Fibroblast of the aortic adventitia (primary cell): ENCODE measurements at places on chromosomes 13 and 19.

- peak; percentile 94 for DNase-seq
Observed at GRCh38 chr19:3459089-3459881, 21.0 kb downstream of the SMIM24 start.

DNA sequence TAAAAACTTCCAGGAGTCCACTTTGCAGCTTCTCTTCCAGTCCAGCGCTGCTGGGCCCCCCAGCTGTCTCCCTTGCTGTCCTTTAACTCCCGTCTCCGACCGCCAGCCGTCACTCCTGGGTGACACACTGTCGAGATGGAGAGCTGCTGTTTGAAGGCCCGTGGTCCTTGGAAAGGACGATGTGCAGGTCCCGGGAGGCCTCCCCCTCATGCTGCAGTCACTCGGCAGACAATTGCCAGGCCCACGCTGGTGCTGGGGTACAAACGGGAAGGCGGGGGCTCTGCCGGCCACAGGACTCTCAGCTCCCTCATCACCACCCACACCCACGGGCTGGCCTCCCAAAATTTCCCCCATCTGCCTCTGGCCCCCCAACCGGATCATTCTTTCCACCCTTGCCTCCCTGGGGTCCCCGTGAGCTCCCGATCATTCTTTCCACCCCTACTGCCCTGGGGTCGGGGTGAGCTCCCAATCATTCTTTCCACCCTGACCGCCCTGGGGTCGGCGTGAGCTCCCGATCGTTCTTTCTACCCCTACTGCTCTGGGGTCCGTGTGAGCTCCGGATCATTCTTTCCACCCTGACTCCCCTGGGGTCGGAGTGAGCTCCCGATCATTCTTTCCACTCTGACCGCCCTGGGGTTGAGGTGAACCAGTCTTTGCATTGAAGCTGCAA, 16.0 kb upstream of the ZNF554 start:
- no peak for DNase-seq

DNA sequence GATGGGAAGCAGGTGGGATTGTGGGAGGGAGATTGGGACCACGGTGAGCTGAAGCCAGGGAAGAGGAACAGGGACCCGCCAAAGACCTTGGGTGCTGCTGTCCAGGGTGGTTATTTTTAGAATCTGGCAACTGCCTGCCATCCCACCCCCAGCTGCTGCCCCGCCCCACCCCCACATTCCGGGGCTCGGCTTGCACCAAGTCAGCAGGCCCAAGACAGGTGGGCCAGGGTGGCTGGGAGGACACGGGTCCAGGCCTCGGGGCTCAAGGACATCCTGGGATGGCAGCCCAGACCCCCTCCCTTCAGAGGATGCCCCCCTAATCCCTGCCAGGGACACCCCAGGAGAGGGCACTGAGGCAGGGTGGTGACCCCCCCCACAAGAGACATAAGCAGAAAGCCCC, 827 bp downstream of the CKM start:
- DNase-seq, result no peak

GRCh38 chr13:59352600-59352999, 811.1 kb downstream of the DIAPH3 start:
- DNase-seq, result no peak

DNA sequence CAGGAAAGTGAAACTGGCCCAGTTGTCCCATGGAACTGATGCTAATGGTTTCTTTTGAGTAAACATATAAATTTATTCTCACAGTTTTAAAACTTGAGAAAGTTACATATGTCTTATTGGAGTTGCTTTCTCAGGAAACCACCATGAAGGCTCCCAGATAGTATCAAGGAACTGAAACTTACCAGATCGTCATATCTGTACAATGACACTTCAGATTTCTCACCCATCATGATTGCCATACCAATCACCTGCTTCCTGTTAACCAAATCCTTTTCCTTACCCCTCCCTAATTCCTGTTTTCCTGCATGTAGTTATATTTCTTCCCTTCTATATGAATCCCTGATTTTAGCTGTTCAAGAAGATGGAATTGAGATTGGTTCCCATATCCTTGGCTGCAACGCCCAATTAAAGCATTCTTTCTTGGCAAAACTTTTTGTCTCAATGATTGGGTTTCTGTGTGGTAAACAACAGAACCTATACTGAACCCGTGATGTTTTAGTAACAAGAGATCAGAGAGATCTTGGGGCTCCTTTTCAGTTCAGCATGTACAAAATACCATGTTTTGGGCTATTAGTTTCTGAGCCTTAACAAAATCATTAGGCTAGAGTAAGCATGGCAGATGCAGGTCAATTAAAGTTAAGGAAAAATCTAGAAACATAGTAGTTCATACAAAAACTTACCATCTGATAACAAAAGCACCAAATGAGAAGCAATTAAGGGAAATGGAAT, 781.3 kb upstream of the MIR17HG start:
- DNase-seq, result no peak
